Stimulated activated CD8-positive, alpha-beta memory T cell treated with anti-CD3 and anti-CD28 coated beads, Interleukin-12 subunit alpha, Interleukin-12 subunit beta, amount 100 ng/mL, for 4 hours (primary cell): ENCODE measurements at places on chromosomes 12 and 14.

DNA sequence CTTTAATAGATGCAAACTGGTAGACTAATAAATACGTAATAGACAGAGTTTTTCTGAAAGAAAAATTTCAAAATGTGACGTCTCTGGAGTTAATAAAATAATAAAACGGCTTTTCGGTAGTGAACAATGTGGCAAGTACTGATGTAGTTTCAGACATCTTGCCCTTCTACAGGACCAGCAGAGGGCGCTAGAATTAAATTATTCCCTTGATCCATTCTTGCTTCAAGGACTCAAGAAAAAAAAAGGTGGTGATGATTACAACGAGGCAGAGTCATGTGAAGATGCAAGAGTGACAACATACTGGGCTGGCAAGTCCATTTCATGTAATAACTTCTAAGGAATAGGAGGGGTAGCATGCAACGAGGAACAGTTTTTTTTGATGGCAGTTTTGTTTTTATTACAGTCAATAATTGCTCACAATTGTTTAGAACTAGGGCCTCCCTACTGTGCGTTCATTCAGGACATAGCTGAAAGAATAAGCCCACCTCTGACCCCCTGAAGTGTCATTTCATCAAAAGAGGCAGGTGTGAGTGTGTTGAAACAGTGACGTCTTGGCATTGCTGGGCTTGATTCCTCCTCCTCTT is 101.0 kb upstream of the GZMB start:
- DNase-seq = no peak

GRCh38 chr12:85698937-85699336 is 137.3 kb downstream of the RASSF9 start:
- DNase-seq = no peak

DNA sequence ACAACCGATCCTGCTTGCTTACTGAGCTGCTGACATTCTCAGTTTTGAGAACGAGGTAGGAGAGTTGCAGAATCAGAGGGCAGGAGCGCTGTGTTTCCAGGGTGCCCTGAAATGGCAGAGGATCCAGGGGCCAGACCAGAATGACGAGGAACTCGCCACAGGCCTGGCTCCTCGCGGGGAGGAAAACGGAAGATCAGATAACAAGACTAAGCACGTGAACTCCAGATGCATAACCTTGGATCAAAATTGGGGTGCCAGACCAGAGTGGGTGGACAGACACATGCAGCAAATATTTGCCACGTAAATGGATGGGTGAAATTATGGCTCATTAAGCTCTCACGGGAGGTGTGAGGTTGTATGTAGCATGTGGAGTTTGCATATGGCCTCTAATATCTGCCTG is 46.5 kb downstream of the ELK3 start:
- no peak for DNase-seq

DNA sequence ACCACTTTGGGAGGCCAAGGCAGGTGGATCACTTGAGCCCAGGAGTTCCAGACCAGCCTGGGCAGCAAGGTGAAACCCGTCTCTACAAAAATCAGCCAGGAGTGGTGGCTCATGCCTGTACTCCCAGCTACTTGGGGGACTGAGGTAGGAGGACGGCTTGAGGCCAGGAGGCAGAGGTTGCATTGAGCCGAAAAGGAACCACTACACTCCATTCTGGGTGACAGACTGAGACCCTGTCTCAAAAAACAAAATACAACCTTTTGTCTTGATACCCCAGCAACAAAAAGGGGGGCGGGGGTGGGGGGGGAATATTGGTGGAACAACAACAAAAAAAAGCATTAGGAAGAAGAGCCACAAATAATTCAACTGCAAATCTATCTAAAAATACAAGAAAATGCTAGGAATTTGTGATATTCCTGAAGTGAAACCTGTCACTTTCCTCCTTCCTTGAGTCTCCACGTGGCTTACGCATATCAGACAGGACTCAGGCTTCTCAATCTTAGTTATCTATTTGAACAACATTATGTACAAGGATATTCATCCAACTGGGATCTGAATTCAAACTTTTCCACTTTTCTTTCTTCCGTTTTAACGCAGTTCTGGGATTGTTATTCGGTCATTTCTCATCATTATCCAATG is 1.3 kb downstream of the R3HDM2 start:
- no peak for DNase-seq

DNA sequence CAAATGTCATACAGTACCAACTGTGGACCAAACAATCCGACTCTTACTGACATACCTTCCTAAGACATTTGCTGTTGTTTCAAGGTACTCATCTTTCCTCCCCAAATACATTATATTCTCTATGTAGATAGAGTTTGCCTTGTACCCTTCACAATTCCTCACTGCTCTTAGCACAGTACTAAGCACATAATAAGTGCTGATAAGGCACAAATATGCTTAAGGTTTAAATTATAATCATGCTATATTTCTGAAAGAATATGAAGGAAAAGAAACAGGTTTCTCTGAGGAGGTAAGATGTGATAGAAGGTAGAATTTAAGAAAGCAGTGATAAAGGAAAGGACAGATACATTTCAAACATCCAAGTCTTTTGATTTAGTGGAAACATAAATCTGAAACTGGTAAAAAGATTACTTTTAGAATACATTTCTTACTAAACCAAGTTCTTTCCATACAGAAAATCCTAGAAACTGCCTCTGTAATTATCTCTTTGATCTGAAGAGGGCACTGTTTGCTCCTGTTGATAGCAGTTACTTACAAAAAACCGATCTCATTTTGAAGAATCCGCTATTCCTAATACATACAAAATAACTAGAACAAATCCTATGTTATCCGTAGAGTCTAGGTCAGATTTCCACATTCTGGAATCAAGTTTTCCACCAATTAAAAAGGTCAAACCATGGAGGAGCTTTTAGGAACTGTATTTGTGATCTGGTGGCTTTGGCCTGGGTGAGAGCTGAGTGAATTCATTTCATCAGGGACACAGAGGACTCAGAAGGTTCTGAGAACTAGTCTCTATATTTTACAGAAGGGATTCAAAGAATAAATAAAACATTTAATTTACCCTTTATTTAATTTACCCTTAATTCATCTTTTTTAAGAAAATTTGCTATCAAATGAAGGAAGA is 311.9 kb downstream of the DAD1 start:
- no peak for DNase-seq

GRCh38 chr12:95784286-95784685 is 6.3 kb downstream of the NTN4 start:
- DNase-seq = no peak

GRCh38 chr12:88247241-88247643 is 105.1 kb downstream of the TMTC3 start:
- DNase-seq = no peak

- no peak for DNase-seq
Observed at GRCh38 chr12:107662484-107662883, 23.1 kb upstream of the PWP1 start.

DNA sequence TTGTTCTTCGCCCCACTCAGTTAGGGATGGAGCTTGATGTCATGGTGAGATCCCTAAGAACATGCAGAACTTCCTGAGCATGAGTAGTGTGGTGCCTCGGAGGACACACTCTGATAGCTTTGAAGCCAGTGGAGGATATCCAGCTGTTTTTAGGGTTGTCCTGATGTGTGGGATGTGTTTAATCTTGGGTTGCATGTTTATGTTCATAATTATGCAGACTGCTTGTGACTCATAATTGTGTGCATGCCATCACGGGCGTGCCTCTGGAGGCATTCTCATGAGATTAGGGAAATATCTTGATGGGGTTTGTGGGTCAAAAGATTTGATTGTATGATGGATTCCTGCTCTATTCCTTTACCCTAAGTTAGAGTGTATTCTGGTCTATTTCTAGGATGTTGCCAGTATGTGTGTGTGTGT is 267.4 kb upstream of the PELI2 start:
- DNase-seq = no peak

GRCh38 chr14:95664546-95664945 is 21.7 kb upstream of the TCL1B start:
- no peak for DNase-seq

- DNase-seq = no peak
Observed at GRCh38 chr12:41211448-41211847, 23.3 kb downstream of the PDZRN4 start.

DNA sequence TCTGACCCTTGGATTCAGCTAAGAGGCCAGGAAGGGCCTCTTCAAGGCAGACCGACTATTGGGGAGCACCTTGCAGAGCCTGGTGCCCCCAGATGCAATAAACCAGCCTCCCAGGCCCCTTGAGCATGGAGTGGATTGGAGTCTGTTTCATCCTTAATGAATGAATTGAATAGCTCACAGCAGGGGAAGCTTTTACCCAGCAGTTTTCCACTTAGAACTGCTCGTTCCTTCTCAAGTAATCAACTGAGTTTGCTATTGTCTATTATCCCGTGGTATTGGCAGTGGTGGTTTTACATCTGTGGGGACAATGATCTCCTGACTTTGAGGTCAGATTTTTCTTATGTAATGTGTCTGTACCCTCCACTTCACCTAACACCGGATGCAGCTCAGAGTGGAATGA is 197.6 kb downstream of the AACS start:
- no peak for DNase-seq

- no peak for DNase-seq
Observed at GRCh38 chr12:70692681-70693288, 55.6 kb upstream of the PTPRB start.

- DNase-seq = no peak
Observed at GRCh38 chr12:93390031-93390430, 12.3 kb downstream of the NUDT4 start.

- peak; percentile 56 for DNase-seq
Observed at GRCh38 chr14:61568572-61569011, 126.7 kb upstream of the HIF1A start.

DNA sequence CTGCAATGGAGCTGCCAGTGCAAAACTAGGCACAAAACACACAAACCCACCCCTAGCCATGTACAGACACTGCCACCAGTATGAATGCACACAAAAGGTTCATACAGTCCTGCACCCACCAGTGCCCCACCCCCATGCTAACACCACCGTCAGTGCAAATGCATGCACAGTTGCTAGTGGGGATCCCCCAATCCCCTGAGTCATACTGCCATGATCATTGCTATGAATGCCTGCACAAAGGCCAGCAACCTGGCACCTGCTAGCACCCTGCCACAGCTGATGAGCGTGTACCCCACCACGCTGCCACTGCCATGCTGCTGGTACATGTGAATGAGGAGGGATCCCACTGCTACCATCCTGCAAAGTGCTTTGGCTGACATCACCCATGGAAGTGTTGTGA is 23.9 kb downstream of the PZP start:
- DNase-seq = no peak

DNA sequence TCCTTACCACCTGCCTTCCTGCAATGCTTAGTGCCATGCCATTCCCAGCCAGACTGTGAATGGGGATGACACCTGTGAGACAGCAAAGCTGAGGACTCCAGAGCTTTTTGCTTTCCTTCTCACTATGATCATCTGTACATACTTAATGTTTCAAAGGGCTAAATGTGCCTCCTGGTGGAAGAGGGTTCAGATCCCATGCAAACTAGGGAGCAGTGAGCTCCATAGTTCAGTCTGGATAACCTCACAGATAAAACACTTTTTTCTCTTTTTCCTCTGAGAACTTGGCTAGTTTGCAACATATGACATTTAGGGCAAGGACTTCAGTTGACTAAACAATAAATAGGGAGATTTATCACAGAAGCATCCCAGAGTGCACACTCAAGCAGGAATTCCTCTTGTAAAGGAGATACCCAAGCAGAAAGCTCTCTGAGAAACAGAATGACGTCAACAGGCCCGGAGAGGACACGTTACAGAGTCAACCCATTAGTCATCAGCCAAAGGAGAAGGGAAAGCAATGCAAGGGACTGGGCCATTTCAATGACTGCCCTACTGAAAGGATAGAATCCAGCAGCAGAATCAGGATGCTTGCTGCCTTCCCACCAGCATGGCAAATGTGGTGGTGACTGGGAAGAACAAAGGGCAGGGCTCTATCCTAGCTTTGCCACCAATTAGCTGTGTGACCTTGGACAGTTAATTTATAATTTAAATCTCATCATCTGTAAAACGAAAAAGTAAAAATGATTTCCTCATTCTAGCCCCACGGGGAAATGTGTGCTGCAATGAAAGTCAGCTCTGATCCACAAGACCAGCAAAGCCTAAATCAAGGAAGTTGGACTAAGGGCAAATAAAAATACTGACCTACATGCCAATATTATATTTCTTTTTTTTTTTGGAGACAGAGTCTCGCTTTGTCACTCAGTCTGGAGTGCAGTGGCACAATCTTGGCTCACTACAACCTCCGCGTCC is 80.8 kb upstream of the ACTN1 start:
- DNase-seq = no peak

- DNase-seq = no peak
Observed at GRCh38 chr12:109069307-109070271, 17.2 kb downstream of the USP30 start.

GRCh38 chr14:104816616-104816884 is 15.6 kb downstream of the ZBTB42 start:
- no peak for DNase-seq

DNA sequence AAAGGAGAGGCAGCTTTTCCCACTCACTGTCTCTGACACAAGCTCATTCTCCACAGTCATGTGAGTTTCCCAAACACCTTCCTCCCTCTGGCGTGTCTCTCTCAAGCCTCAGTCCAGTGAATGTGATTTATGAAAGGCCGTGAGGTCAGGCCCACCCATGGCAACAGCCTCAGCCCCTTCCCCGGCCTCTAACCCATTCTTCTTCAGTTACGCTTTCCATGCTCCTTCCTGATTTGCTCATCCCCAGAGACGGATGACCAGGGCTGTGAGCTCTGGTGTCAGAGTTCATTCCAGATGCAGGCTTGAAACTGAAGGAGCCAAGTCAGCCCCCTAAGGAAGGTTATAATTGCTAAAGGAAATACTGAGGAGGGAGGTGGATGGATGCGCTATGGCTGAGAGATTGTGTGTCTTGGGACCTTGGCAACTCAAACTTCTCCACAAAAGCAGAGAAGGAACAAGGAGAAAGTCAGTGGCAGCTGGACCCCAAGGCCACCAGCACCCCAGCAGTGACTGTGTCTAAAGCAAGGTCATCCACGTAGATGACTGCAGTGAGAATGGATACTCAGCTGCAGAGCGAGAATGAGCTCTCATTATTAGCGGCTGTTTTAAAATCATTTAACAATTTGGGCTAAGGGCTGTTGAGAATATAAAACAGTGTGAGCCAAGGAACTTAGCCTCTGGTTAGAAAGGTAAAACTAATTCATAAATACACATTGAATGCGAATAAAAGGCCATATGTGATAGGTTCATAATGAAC is 84.1 kb downstream of the FBXL14 start:
- DNase-seq = no peak

GRCh38 chr12:2250797-2251196 is 198.0 kb downstream of the CACNA1C start:
- DNase-seq = no peak
